ENCODE measurements at places on chromosomes 6 and 20.

GRCh38 chr20:24917797-24918578 lies 31.1 kb upstream of the CST7 start:
- DNase-seq, result peak; percentile 58

DNA sequence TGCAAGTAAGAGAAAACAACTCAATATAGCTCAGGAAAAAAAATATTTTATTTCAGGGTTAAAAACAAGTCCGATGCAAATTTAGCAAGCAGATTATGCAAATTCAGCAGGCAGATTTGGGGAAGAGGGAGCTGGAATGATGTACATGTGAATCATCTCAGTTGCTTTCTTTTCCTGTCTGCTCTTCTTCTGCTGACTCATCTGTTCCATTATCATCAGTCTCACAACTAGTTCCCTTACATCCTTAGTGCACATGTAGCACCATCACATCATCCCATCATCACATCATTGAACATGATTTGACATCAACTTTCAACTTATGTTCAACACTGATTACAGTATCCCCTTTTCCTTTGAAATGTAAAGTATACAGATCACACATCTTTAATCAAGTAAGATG lies 11.5 kb upstream of the DEFB113 start:
- DNase-seq, result peak; percentile 2

DNA sequence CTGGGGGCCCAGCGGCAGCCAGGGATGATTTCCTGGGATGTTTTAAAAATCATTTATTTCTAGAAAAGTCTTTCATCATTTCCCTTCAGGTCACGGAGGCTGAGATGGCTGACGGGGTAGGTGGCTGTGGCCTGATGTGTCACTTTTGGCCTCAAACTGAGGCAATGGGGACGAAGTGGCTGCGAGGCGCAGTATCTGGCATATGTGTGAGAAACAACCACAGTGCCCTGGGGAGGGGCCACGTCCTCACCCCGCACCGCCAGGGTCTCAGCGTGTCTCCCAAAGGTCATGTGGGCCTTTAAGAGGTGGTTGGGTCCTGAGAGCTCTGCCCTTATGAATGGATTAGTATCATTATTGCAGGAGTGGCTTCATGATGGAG lies 120.0 kb downstream of the CEBPB start:
- DNase-seq, result no peak

DNA sequence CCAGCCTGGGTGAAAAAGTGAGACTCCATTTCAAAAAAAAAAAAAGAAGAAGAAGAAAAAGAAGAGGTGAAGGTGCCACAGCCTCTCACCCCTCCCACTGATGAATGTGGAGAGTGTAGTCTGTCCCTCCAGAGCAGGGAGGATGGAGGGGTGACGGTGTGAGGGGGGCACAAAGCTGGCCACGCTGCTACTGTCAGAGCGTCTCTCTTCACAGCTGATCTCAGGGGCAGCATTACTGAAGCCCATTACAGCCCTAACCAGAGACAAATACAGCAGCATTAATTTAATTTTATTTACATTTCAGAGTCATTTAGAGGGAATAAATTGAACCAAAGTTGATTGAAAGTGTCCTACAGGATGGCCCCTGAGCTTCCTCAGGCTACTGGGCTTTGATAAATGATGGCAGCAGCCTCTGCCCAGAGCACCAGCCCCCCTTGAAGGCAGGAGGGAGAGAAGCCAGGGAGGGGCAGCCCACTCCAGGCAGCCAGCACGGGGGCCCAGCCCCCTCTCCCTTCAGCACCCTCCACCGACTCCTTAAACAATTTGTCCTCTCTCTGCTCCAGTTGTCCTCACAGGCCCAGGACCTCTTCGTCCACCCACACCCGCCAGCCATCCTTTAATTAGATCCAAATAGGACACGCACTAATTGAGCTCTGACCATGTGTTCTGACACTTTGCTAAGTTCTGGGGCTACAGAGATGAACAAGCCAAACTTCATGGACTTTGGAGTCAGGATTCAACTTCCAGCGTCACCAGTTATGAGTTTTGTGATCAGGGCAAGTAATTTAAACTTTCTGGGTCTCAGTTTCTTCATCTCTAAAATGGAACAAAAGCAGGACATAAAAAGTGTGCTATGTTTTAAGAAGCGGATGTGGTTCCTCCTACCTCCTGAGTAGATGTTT lies 18.6 kb upstream of the ZFAND3 start:
- DNase-seq, result no peak

DNA sequence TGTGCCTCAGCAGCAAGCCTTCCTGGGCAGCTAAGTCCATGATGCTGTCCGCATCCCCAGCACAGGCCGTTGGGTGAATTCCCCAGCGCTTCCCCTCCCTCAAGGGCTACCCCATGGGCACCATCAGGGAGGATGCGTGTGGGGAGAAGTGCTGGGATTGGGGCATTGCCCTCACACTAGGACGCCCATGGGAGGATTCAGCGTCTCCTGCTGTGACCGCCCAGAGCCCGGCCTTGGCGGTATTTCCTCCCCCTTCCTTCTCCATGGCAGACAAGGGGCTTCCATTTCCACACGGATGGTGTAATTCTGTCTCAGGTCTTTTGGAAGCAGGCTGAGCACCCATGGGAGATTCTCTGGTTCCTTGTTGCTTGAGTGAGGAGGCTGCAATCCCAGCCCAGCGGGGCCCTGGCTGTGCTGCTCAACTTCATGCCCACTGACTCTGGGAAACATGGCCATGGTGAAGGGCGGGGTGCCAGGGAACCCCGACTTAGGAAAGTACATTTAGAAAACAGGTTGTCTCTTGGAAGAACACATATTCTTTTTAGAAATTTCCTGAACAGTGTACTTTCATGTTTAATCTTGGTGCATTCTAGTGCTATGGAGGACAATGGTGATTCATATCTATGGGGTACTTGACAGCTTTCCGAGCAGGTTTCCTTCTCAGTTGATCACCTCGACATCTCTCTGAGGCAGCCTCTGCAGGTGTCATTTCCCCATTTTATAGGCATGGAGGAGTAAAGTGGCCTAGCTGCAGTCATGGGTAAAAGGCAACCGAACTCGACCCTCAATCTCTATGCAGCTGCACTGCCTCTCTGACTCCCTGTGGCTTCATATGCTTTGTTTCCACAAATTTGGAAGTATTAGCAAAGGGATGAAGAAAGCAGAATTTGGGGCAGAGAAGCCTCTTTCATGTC lies 178.2 kb upstream of the CST7 start:
- DNase-seq, result no peak

DNA sequence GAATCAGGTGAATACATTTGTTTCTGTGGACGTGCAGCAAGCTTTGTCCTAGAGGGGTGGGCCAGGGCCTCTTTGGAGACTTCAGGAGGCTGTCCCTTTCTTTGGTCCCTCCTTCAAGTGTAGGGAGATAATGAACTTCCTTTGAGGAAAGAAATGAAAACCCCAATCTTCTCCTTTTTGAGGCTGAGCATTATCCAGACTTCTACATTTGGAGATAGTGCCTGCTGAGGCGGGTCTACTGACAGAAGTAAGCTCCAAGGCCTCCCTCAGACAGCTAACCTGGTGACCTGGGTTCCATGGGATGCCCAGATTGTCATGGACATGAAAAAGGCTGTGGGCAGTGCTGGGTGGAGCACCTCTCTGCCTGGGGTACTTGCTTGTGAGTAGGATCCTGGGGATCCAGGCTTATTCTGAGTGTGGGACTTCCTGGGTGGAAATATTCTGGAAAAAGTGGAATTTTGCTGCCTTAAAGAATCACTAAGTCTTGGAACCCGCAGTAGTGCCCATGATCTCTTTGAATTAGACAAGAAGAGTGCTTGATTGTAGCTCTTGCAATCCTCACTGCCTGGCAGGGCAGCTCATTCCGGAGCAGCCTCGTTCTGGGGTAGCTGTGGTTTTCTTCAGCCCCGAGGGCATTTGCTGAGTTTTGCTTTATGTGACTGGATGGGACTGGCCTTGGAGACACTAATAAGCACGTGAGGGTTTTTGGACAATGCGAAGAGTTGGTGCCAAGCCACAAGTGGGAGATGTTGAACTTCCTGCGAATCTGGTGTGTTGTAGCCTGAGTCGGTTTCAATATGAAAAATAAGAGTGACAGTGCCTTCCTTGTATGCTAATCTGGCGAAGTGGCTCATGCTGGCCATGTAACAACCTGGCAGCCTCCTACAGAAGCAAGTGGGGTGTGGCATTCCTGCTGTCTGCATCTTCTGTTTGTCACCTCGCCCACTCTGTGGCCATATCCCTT lies 28.1 kb downstream of the SNRNP48 start:
- peak; percentile 55 for DNase-seq

Measured in iris pigment epithelial cell (primary cell).